ENCODE measurements at places on chromosomes 1 and 21.

DNA sequence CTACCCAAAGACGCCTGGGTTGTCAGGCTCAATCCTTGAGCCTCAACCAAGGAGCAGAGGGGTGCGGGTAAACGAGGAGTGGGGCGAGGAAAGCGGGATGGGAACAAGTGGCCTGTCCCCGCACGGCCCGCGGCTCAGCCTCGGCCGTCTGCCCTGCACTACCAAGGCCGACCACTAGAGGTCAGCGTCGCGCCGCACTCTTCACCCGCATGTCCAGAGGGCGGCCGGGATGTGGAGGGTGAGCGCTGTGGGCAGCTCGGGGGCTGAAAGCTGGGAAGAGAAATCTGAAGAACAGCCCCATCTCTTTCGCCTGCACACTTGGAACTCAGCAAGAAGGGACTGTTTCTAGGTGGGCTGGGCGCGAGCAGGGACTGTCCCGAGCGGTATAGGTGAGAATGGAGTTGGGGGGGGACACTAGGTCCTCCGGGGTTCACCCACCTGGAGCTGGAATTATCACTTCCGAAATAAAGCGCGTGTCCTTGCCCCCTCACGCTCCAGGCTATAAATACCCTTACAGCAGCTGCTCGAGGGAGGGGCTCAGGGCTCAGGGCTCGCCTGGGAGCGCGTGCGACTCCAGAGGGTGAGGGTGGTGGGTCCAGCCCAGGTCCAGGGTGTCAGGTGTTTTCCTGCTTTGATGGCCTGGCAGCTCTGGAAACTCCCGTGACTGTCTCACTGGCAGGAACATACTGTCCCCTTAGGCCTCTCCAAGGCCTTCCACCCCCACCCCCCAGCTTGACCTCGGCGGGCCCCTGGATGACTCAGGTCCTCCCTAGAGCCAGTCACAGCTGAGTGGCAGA lies 9.8 kb downstream of the SLC30A2 start:
- peak; percentile 91 for DNase-seq

- DNase-seq = no peak
These were observed 17.5 kb downstream of the LRRC71 start for GRCh38 chr1:156937883-156938282.

DNA sequence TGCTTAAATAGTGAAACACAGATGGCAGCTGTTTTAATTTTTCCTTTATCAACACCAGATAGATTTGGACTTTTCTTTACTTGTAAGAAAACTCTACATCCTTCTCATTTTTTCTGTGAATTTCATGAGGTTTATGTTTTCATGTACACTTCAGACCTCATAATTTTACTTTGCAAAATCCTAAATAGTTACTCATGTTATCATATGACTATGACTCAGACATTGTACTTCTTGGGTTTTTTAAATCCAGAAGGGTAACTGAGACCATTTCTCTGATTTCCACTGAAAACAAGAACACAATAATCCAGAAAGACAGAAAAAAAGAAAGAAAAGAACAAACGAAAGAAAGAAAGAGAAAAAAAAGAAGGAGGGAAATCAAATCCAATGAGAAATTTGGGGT lies 1021.6 kb downstream of the NCAM2 start:
- no peak for DNase-seq

- no peak for DNase-seq
These were observed 50.7 kb downstream of the UBE2T start for GRCh38 chr1:202291001-202291400.

- DNase-seq = no peak
These were observed 417.7 kb upstream of the USP24 start for GRCh38 chr1:55632906-55633305.

DNA sequence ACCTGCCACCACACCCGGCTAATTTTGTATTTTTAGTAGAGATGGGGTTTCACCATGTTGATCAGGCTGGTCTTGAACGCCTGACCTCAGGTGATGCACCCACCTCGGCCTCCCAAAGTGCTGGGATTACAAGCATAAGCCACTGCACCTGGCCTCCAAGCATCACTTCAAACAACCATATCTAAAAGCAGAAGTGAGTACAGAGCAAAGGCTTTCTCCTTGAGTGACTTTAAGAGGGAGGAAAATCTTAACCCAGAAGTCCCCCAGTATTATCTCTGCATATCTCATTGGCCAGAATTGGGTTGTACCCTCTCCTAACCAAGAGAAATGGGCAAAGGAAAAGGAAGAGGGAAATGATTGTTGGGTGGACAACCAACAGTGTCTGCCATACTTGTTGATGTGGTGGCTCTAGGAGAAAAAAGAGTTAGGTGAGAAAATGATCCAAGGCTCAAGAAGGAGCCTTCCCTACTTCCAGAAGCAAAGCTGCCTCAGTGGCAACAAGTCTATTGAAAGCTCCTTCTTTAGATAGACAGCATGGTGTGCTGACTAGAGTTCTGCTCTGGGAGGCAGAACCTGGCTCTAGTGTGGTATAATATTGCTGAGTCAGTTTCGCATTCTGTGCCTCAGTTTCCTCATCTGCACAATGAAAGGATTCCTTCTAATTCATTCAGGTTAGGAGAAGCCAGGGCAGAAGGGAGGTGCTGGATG lies 16.8 kb upstream of the FOXE3 start:
- DNase-seq = no peak

- DNase-seq = no peak
These were observed 581.8 kb downstream of the PLPP3 start for GRCh38 chr1:55997536-55997935.

DNA sequence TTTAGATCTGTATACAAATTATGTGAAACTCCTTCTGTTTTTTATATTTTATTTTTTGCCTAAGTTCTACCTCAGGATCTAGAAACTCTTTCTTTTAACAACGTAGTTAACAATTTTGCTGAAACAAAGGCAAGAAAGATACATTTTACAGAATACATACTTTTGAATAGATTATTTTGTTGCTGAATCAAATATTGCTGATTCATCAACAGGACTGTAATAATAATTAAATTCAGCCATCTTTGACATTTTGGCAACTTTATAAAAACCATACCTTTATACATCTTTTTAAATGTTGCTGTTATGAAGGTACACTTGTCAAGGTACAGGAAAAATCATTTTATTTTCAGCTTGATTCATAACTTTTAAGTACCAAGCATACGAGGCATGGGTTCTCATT lies 10.7 kb upstream of the COA6 start:
- no peak for DNase-seq

DNA sequence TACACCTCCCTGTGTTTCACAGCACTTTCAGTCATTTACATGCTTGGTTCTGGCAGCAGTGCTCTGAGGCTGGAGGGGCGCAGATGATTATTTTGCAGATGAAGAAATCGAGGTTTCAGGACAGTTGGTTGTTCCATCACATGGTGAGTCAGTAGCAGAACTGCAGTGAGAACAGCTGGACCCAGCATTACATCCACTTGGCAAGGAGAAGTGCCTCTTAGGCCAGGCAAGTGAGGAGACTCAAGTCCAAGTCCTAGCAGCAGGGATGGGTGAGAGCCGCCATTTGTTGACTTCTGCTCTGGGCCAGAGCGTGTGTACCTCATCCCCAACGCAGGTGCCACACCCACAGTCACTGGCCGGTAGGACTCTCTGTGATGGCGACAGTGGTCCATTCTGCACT lies 26.8 kb upstream of the EPHA8 start:
- no peak for DNase-seq

GRCh38 chr1:191618181-191618580 lies 540.1 kb upstream of the RGS18 start:
- DNase-seq = no peak

- no peak for DNase-seq
These were observed 350.8 kb downstream of the PTPRU start for GRCh38 chr1:29586991-29587745.

DNA sequence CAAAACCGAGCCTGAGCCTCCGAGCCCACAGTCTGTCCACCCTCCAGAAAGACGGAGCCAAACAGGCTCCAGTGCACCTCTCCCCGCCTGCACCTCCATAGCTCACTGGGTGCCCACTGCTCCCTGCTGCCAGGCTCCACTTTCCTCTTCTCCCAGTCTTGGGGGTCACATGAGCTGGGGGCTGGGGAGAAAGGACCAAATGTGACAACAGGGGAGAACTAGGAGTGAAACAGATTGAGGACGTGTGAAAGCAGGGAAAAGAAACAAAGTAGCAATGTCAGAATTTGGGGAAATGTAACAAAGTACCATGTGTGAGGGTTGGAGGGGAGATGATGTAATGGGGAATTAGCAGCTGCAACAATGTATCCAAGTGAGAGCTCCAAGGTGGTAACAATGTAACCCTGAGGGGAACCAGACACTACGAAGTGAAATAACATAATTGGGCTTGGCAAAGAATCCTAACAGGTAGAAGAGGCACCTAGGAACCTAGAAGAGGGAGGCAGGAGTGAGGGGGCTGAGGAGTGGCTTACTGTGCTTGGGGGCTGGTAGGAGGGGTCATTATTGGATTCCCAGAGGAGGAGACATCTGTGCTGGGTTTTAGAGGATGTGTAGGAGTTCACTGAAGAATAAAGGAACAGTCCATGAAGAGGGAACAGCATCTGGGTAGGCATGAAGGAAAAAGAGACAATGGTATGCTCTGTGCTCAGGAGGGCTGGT lies 12.5 kb downstream of the SDC3 start:
- DNase-seq = peak; percentile 46

GRCh38 chr1:181989261-181989920 lies 72.1 kb downstream of the ZNF648 start:
- no peak for DNase-seq

- DNase-seq = no peak
These were observed 450.7 kb downstream of the NEGR1 start for GRCh38 chr1:71831646-71832045.

GRCh38 chr1:195550071-195550862 lies 1058.0 kb downstream of the KCNT2 start:
- no peak for DNase-seq

DNA sequence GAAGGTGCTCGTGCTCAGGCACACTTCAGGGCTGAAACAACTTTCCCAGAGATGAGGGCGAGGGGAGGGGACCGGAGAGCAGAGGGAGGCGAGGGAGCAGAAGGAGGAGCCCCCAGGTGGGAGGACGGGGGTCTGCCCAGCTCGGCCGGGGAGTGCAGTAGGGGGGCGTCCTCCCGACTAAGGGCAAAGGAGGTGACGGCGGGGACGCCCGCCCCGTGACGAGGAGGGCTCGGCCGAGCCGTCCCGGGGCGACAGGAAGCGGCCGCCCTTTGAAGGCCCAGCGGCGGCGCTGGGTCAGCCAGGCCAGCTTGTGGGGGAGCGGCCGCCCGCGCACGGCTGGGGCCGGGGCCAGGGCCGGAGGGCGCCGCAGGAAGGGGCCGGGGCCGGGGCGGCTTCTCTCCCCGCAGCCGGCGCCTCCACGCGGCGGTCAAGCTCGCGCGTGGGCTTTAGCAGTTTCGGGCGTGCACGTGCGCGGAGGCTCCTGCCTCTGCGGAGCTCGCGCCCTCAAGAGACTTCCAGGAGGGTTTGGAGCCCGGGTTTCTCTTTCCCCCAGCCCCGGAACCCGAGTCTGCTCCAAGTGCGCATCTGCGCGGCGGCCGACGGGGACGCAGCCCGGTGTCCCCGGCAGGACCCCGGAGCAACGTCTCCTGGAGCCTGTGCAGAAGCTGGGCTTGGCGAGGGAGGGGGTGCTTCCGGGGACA lies 100.8 kb upstream of the SLC45A1 start:
- no peak for DNase-seq

DNA sequence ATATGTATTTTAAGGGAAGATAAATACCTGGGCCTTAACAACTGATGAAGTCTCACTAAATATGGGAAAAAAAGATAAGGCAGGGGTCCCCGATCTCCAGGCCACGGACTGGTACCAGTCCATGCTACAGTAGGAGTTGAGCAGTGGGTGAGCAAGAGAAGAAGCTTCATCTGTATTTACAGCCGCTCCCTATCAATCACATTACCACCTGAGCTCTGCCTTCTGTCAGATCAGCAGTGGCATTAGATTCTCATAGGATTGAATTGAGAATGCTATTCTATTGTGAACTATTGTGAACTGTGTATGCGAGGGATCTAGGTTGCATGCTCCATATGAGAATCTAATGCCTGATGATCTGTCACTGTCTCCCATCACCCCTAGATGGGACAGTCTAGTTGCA lies 43.0 kb upstream of the PAXBP1 start:
- DNase-seq = no peak

DNA sequence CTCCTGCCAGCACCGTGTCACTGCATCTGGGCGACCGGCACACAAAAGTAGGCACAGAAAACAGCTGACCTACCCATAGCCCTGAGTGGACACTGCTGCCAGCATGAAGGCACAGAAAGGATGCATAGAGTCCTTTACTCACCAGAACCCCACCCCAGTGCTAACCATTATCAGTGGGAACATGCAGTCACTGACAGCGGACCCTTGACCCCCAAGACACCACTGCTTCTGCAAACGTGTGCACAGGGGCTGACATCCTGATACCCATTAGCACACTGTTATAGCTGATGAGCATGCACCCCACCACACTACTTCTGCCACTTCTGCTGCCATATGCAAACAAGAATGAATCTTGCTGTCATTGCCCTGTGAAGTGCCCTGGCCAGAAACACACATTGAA lies 953.0 kb upstream of the NCAM2 start:
- no peak for DNase-seq
